Stimulated activated CD8-positive, alpha-beta memory T cell treated with anti-CD3 and anti-CD28 coated beads, Interleukin-15, amount 100 ng/mL, for 48 hours (primary cell): ENCODE measurements at places on chromosomes 4 and X.

GRCh38 chrX:95585321-95585720 lies 1099.3 kb upstream of the DIAPH2 start:
- no peak for DNase-seq

DNA sequence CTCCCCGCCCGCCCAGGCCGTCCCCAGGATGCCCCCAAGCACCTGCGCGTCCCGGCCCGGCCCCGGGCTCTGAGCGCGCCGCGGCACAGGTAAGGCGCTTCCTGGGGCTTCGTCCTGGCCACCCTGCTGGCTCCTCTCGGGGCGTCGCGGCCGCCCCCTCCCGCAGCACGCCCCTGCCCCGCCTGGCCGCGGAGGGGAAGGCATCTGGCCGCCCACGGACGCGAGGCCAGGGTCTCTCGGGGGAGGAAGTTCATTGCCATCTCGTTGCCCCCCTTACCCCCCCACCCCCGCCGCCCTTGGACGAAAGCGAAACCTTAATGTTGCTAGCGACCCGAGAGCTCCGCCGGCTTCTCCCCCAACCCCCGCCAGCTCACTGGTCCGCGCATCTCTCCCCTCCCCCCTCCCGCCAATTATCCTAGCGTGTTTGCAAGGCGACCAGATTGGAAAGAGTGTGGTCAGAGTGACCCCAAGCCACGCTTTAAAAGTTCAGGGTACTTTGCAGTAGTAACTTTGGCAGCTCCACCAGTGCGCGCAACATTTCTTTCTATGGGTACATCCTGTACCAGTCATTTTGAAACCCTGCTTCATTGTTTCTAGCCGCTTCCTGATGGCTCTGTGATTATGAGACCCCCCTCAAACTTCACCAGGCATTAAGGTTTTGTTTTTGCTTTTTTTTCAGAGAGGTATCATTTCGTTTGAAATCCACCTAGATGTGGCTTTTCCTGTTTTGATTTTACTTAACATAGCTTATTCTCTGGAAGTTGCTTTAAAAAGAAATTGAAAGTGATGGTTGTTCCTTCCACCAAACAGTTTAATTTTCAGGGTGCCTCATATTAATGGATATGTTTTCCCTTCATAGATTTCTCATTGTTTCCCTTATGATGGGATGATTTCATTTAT lies 626 bp downstream of the TBC1D1 start:
- peak; percentile 32 for DNase-seq

DNA sequence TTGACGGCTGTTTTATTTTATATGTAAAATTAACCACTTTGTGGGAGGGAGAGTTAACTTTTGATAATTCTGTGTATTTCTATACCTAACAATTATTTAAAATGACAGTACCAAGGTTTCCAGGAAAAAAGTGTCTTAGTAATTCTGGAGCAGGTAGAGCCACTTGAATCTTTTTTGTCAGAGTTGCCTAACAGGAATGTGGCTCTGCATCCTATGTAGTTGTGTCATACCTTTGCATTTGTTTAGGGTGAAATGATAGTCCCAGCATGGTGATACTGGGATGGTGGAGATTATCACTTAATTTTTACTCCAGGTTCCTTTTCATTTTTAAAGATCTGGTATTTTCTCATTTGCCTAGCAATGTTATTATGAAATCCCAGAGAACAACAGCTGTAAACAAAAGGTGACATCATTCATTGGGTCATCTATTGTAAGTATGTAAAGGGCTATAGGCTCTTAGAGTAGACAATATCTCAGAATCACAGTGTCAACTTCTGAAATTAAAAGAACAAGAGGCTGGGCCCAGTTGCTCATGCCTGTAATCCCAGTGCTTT lies 9.6 kb downstream of the SGMS2 start:
- no peak for DNase-seq

GRCh38 chr4:127856196-127856812 lies 24.4 kb upstream of the PLK4 start:
- DNase-seq: no peak

GRCh38 chrX:49877397-49878101 lies 1.7 kb upstream of the USP27X start:
- no peak for DNase-seq
